Right ventricle myocardium superior (tissue), 1 donor: ENCODE measurements at places on chromosomes 1 and 21. TPM values are rescaled to one million over a fixed set of nuclear protein-coding genes. Genes with fewer than 3 reads are reported as not detected.

GRCh38 chr1:77511440-77511840 is 171.0 kb downstream of the ZZZ3 start:
- DNase-seq: no peak

DNA sequence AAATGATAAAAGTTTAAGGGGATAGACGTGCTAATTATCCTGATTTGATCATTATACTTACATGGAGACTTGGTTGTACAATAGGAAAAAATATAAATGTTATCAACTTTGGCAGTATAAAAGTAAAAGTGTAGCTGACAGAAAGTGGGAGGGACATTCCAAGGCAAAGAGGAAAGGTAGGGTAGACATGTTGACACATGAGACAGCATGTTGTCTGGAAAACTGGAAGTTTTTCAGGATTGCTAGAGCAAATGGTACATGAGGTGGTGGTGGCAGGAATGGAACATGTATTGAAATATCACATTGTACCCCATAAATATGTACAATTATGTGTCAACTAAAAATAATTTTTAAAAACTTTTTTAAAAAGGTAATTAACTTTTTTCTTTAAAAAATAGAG is 13.2 kb downstream of the DIPK1A start:
- no peak for DNase-seq

DNA sequence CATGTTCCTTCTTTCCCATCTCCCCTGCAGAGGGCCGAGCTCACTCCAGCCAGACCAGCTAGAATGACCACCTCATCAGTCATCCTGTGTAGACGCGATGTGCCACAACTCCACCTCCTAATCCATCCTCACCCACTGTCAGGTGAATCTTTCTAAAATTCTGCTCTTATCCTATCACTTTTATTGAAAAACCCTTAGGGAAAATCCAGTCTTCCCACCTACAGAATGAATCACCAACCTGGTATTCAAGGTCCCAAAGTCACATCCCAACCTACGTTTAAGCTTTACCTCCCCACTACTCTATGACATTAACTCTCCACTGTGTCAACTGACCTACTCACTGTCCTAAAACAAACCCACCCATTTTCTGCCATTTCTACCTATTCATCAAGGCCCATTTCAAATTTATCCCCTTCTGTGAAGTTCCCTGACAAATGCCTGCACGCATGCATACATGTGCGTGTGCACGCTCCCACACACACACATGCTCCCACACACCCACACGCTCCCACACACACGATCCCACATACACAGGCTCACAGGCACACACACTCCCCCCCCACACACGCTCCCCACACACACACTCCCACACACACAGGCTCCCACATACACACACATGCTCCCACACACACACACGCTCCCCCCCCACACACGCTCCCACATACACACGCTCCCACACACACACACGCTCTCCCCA is 27.7 kb downstream of the HSF2BP start:
- no peak for DNase-seq

GRCh38 chr1:234936612-234937389 is 191.8 kb downstream of the TOMM20 start:
- no peak for DNase-seq

- DNase-seq: no peak
These were observed 19.8 kb downstream of the PLA2G2E start for GRCh38 chr1:19903621-19904020.

DNA sequence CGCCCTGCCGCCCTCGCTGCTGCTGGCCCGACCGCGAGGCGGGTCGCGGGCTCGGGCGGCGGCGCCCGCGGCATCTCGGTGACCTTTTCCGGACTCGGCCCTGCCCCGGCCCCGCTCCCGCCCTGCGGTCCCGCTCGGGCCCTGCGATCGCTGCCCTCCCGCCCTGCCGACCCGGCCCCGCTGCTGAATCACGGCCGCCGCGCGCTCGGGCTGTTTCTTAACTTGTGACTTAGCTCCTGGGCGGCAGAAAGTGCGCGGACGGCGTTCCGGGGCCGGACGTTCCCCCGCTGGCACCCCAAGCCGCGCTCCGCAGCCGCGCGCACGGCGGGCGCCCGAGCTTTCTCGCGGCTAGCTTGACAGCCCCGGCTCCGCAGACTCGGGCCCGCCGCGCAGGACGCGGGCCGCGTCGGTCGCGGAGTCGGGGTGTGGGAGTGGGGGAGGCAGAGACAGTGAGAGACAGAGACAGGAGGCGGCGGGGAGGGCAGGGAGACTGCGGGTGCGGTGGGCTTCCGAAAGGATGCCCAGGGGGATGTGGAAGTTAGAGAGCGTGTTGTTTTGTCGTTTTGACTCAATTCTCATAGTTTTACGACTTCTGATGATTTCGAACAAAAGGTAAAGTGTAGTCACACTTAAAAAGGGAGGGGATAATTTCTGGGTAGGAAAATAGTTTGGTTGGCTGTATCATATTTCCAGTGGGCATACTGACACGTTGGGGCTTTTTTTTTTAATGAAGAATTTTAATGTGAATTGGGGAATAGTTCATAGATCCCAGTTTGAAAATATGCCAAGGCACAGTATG is 49.8 kb downstream of the PRDM2 start:
- DNase-seq: peak; percentile 84

GRCh38 chr1:199298825-199299224 is 660.0 kb downstream of the PTPRC start:
- no peak for DNase-seq

DNA sequence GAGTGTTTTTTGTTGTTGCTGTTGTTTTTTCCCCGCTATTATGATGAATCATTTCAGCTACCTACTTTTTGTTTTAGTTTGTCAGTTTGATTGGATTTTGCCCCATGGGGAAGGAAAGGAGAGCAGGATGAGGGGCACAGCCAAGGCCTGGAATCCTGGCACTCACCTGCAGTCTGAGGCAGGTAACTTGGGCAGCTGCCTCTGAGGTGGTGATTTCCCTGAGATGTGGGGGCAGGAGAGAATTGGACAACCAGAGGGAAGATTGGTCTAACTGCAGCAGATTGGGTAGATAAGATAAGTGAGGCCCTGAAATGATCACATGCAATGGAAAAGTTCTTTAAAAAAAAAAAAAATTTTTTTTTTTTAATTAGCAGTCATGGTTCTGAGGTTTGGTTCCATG is 1.5 kb upstream of the LAX1 start:
- no peak for DNase-seq

GRCh38 chr21:45226540-45227326 is 61.0 kb downstream of the POFUT2 start:
- no peak for DNase-seq

DNA sequence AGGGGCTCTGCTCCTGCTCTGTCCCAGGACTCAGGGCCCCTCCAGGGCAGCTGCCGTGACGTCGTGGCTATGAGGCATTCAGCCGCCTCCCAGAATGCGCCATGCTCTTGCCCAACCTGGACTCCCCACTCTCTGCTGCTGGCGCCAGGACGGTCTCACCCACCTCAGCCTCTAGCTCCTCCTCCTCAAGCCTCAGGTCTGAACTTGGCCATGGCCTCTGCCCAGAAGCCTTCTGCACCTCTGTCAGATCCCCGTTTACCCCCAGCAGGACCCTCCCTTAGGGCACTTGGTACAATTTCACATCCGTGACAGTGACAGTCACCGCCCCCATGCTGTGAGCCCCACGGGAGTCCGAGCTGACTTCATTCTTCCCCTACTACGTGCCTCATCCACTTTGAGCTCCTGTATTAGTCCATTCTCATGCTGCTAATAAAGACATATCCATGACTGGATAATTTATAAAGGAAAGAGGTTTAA is 4.9 kb downstream of the CSTB start:
- DNase-seq: no peak

Gene PLA2G2F
- total RNA-seq: not detected

Gene OR6N1
- total RNA-seq: not detected

Gene FMO2
- total RNA-seq: 59.2 TPM

Gene TCHHL1
- not detected for total RNA-seq

Gene ST6GALNAC5
- 0.46 TPM for total RNA-seq

Gene CNN3
- 49.4 TPM for total RNA-seq

Gene GPR157
- total RNA-seq: 49.4 TPM

Gene ADAM30
- total RNA-seq: not detected

Gene NDC1
- total RNA-seq: 5.6 TPM
